ENCODE measurements at places on chromosomes 2 and 18. TPM values are rescaled to one million over a fixed set of nuclear protein-coding genes. Genes with fewer than 3 reads are reported as not detected.
A peak's percentile ranks its signal among the peaks of the same experiment; 100 is the strongest.

Gene CNRIP1
- total RNA-seq: 48.9 TPM

Gene GAL3ST2
- total RNA-seq: 4.3 TPM

Gene TUBA4B
- not detected for total RNA-seq

Gene HOXD8
- 29.7 TPM for total RNA-seq

Gene MC2R
- not detected for total RNA-seq

Gene TRIM43
- total RNA-seq: not detected

Gene TGFA
- total RNA-seq: 0.78 TPM

Gene PTH2R
- total RNA-seq: not detected

DNA sequence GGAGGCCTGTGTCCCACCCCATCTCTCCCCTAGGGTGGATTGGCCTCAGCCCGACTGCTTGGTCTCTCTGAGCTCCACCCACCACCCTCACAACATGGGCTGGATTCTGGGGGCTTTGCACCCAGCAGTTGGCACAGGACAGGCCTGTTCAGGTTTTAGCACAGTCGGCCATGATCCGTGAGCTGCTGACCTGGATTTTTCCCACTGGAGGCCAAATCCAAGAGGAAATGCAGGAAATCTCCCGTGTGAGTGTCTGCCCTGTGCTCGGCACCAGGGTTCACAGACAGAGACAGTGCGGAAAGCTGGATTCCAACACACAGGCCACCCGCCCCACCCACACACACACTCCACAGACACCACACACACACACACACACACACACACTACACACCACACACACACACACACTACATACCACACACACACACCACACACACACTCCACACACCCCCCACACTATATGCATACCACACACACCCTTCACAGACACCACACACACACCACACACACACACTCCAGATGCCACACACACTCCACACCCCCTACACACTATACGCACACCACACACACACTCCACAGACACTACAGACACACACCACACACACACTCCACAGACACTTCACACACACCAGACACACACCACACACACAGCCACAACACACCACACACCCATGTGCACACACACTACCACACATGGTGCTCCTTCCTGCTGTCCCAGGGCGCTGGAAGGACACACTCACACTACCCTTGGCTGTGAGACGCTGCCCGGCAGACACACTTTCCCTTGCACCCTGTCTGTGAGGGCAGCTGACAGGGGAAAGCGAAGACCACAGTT, 14.1 kb downstream of the MBP start:
- no peak overlapping the region for H3K4me3 ChIP-seq
- H3K27ac ChIP-seq: no peak overlapping the region
- H3K27me3 ChIP-seq: no peaks in the 10 kb centered on the region
- DNase-seq: no peak
- H3K4me1 ChIP-seq: peaks cover 11% of the 10 kb centered on the region

DNA sequence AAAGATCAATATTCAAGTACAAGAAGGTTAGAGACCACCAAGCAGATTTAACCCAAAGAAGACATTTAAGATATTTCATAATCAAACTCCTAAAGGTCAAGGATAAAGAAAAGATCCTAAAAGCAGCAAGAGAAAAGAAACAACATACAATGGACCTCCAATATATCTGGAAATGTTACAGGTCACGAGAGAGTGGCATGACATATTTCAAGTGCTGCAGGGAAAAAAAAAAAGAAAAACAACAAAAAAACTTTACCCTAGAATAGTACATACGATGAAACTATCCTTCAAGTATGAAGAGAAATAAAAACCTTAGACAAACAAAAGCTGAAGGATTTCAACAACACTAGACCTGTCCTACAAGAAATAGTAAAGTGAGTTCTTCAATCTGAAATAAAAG, 91.5 kb upstream of the CD226 start:
- no peak for DNase-seq
- no peaks in the 10 kb centered on the region for H3K36me3 ChIP-seq
- H3K4me3 ChIP-seq: no peak overlapping the region
- no peaks in the 10 kb centered on the region for H3K4me1 ChIP-seq

- no peak overlapping the region for H3K27ac ChIP-seq
- no peak for DNase-seq
- H3K36me3 ChIP-seq: no peaks in the 10 kb centered on the region
- H3K4me3 ChIP-seq: no peak overlapping the region
- no peaks in the 10 kb centered on the region for H3K27me3 ChIP-seq
These were observed 643.4 kb upstream of the CDH2 start for GRCh38 chr18:28820353-28820752.

DNA sequence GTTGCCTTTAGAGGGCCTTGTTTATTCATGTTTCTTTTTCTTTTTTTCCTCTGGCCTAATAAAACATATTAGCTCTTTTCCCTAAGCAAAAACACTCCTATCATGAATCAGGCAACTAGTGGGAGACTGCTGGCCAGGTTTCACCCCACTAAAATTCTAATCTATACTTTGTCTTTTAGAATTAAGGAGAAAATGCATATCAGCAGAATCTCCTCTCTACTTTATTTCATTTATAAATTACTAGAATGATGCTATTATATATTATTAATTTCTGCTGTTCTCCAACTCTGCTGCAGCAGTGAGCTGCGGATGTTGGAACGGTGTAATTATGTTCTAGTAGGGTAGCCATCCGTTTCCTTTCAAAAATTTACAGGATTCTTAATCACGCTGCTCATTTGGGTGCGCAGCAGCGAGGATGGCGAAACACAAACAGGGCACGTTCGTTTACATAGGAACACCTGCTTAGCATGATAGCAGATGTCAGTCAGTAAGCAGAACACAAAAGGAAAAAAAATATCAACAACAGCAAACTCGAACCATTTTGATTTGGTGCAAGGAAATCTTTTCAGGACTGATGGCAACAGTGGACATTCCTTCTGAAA, 30.5 kb downstream of the ZEB2 start:
- H3K36me3 ChIP-seq: no peaks in the 10 kb centered on the region
- peaks cover 5% of the 10 kb centered on the region for H3K4me1 ChIP-seq
- H3K27ac ChIP-seq: no peak overlapping the region
- H3K4me3 ChIP-seq: no peak overlapping the region

GRCh38 chr18:48939205-48940097, 11.3 kb downstream of the SMAD7 start:
- H3K27ac ChIP-seq: peak overlapping the region; percentile 67
- no peaks in the 10 kb centered on the region for H3K36me3 ChIP-seq
- H3K4me1 ChIP-seq: peaks cover 38% of the 10 kb centered on the region
- no peaks in the 10 kb centered on the region for H3K27me3 ChIP-seq
- peak; percentile 59 for DNase-seq
- peak overlapping the region; percentile 15 for H3K4me3 ChIP-seq

DNA sequence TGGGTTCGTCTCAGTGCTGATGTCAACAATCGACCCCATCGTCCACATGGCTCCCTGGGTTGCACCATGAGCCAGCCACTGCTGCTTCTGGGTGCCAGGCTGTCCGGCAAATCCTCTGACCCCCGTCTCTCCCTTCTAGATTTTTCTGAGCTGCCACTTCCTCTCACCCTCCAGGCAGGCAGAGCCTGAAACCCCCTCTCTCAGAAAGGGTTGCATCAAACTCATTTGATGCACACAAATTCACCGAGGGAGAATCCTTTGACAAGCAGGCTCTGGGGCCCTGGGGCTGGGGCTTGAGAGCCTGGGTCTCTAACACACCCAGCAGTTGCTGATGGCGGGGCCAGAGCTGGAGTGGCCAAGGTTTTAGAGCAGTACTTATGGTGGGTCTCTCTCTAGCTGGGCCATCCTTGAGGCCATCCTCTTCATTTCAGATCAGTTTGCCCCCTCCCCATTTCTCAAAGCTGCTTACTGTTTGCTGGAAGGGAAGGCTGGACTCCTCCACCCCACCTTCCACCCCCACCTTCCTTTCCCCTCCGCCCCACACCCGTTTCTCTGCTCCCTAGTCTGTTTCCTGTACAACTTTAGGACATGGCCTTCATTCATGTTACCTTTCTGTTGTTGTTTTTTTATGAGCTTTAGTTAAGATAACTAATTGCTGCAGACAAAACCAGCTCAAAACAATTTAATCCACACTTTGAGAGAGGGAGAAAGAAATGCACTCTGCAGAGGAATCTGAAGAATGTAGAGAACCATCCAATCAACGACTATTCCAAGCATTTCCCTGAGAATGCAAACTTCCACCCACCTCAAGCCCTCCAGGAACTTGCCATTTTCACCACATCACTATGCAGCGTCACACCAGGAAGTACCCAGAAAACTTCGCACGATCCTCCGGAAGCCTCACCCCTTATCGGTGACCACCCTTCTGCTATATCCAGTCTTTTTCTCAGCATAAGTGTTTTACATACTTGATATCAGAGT, 69.5 kb downstream of the ARL4C start:
- H3K4me1 ChIP-seq: peaks cover 1% of the 10 kb centered on the region
- no peak overlapping the region for H3K4me3 ChIP-seq
- no peak overlapping the region for H3K27ac ChIP-seq

DNA sequence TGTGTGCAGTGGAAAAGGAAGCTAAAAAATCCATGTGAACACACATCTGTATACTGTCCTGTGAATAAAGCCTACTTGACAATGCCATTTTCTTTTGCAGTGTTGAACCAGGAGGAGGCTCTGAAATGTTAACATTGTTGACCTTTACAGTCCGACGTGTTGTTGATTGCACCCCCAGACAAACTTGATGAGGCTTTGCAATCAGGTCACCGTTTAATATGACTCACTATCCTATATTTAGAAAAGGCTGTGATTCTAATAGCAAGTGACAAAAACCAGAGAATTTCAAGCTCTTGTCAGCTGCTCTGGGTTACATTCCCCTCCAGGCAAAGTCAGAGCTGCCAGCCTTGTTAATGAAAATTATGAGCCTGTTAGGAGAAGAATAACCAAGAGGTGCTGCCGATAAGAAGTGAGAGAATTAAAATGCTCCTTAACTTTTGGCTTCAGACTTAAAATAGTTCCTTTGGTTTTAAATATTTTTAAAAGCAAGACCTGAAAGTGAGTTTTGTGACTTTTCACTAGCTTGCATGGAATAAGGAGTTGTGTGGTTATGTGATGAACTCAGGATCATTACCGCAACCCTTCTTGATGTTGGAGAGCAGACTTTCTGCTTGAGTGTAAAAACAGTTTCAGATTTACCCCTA, 162.1 kb downstream of the QPCT start:
- no peak for DNase-seq
- H3K27me3 ChIP-seq: no peaks in the 10 kb centered on the region
- peaks cover 2% of the 10 kb centered on the region for H3K4me1 ChIP-seq
- H3K4me3 ChIP-seq: no peak overlapping the region
- no peaks in the 10 kb centered on the region for H3K36me3 ChIP-seq

GRCh38 chr2:205267323-205267722, 415.0 kb upstream of the NRP2 start:
- H3K27me3 ChIP-seq: no peaks in the 10 kb centered on the region
- H3K36me3 ChIP-seq: no peaks in the 10 kb centered on the region
- no peak overlapping the region for H3K27ac ChIP-seq
- no peak for DNase-seq
- H3K4me1 ChIP-seq: no peaks in the 10 kb centered on the region

DNA sequence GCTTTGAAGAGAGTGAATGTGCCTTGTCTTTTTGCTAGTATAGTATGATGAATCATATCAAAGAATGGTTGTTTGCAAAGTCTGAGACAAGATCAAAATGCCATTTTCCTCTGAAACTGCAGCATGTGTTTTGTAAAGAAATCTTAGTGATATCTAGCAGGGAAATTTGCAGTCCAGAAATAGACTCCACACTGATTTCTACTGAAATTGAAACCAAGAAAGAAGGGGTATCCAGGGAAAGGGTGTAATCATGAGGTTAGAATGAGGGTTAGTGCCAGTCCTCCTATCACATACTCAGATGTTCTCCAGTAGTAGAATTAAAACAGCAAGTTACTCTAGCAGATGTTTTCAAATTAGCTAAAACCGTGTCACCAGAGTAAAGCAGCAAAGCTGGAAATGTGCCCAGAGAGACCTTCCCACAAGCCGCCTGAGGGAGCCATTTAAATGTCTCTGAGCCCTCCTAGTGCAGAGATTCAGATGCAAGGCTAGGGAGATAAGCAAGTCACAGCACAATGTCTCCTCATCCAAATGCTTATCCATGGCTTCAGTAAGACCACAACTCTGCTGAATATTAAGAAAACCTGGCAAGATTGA, 4.9 kb downstream of the DLGAP1 start:
- no peaks in the 10 kb centered on the region for H3K36me3 ChIP-seq
- H3K4me1 ChIP-seq: no peaks in the 10 kb centered on the region
- no peaks in the 10 kb centered on the region for H3K27me3 ChIP-seq
- no peak overlapping the region for H3K4me3 ChIP-seq
- DNase-seq: no peak
- no peak overlapping the region for H3K27ac ChIP-seq

DNA sequence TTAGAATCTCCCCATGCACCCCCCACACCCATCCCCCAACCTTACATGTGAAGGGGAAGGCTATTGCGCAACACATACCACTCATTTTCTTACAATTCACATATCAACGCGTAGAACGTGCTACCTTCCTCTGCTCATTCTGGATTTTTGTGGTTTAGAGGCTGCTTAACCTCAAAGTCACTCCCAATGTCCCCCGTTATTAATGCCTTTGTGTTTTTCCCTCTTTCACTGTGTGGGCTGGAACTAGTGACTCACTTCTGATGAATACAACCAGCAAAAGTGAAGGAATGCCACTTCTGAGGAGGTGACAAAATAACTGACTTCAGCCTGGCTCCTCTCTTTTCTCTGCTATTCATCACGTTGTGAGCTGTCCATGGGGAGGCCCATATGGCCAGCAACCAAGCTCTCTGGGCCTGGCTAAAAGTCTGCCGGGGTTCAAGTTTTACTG, 342.5 kb upstream of the NXPH2 start:
- no peaks in the 10 kb centered on the region for H3K4me1 ChIP-seq
- no peak overlapping the region for H3K27ac ChIP-seq
- no peaks in the 10 kb centered on the region for H3K27me3 ChIP-seq
- DNase-seq: no peak
- no peaks in the 10 kb centered on the region for H3K36me3 ChIP-seq
- H3K4me3 ChIP-seq: no peak overlapping the region

- no peak overlapping the region for H3K27ac ChIP-seq
- H3K4me1 ChIP-seq: no peaks in the 10 kb centered on the region
- no peak for DNase-seq
- no peak overlapping the region for H3K4me3 ChIP-seq
These were observed 118.2 kb downstream of the CLIP4 start for GRCh38 chr2:29233428-29233827.

DNA sequence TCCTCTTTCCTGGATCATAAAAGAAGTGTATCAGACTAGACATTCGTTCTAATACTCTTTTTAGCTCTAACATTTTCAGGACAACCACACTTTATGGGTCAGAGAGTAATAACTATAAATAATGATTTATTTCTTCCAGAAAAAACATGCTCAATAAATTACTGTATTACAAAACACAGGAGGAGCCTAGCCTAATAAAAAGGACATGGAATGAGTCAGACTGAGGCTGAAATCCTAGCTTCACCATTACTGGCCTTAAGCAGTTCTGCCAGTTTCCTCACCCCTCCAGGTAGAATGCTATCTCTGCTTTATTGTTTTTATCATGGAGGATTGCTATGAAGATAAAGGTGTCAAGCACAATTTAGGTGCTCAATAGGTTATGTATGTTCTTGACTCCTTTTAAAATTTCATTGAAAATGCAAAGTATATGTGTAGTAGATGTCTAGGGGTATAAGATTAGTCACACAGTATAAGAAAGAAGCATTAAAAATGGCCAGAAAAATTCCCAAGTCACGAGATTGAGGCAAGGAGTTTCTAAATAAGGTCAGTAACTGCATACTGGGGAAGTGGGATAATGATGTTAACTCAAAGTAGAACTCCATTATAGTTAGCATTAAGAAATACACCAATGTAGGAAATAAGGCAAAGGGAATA, 105.5 kb upstream of the NEUROD1 start:
- H3K4me1 ChIP-seq: no peaks in the 10 kb centered on the region
- no peak for DNase-seq
- no peak overlapping the region for H3K4me3 ChIP-seq
- H3K27ac ChIP-seq: no peak overlapping the region
- H3K36me3 ChIP-seq: no peaks in the 10 kb centered on the region
